Ascending aorta (tissue), 2 donors: ENCODE measurements at places on chromosomes 2 and 18. TPM values are rescaled to one million over a fixed set of nuclear protein-coding genes. Genes with fewer than 3 reads are reported as not detected.

Gene SIX2
- 22.2 TPM for total RNA-seq

Gene TOGARAM2
- total RNA-seq: not detected

Gene ITPRID2
- total RNA-seq: 50.9 TPM

Gene NXPH2
- not detected for total RNA-seq

Gene TXNL1
- total RNA-seq: 12.3 TPM

DNA sequence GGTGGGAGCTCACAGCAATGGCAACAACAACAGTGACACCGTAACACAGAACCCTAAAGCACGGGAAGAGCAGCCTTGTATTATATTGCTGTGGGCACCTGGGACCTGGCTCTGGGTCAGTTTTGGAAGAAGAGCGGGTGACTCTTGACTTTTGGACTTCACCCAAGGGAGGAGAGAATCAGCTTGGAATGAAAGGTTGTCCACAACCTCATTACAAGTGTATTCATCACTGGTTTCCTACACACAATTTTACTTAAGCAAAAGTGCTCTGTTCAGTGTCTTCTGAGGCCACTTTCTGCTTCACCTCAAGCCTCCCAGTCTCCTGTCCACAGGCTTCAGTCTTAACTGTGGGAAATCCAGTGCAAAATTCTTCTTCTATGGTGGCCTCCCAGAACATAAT lies 263.8 kb downstream of the KCNE4 start:
- no peak for DNase-seq

- DNase-seq: no peak
These were observed 54.3 kb downstream of the PKDCC start for GRCh38 chr2:42102024-42102590.

DNA sequence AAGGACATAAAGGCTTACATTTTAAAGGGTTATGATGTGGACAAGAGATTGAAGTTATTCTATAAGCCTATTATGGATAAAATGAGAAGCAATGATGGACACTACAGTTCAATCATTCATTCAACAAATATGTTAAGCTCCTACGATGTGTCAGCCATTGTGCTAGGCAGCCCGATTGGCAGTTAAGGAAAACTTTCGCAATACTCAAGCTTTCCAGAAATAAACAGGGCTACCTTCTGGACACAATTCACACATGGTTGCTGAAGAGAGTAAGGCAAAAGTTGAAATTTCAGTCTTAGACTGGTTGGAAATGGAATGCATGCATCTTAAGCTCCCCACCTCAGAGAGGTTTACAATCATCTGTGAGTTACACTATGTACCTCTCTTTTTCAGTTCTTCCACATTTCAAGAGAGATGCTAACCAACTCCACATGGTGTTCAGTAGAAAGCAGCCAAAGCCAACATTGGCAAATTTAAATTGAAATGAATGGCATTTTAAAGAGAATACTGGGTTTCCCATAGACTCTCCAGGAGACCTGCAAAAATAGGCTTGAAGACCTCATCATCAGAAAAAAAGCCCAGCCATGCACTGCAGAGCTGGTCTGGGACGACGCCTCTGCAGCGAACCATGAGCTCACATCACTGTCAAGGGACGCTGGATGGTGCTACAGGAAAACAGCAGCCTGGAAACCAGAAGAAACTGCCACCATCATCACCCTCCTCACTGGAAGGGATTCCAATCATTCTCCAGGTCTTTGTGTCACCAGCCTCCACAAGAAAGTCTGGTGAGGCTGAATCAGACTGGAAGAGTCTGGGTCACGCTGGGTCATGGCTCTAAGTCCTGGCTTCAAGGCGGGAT lies 276.3 kb downstream of the AFF3 start:
- no peak for DNase-seq

DNA sequence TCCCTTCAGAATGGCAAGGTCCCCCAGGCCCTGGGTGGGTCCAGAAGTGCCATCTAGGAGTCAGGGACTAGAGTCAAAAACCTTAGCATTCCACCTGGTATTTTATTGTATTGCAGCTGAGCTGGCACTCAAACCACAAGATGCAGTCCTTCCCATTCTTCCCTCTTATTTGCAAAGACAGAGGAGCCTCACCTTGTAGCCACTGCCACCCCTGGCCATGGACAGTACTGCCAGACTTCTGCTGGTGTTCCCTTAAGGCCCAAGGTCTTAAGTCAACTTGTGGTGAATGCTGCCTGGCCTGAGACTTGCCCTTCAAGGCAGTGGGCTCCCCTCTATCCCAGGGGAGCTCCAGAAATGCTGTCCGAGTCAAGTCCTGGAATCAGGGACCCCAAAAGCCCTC lies 6.9 kb downstream of the UGT1A10 start:
- DNase-seq: no peak

- DNase-seq: no peak
These were observed 118.8 kb downstream of the ZNF532 start for GRCh38 chr18:58983260-58984155.

DNA sequence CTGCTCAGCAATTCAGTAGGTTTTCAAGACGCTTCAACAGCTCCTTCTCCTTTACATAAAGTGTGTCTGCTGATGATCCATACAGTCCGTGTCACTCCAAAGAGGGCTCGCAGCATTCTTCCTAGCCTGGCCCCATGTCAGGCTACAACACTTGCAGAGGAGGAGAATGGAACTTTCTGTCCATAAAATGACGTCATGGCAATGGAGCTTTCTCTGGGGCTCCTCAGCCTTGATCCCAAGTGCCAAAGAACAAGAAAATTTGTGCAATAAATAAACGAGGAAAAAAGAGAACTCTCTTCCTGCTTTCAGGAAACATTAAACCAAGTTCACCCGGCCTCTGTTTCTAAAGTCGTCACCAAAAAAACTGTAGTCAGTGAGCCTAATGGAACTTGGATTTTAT lies 199.5 kb upstream of the MEIS1 start:
- DNase-seq: no peak

DNA sequence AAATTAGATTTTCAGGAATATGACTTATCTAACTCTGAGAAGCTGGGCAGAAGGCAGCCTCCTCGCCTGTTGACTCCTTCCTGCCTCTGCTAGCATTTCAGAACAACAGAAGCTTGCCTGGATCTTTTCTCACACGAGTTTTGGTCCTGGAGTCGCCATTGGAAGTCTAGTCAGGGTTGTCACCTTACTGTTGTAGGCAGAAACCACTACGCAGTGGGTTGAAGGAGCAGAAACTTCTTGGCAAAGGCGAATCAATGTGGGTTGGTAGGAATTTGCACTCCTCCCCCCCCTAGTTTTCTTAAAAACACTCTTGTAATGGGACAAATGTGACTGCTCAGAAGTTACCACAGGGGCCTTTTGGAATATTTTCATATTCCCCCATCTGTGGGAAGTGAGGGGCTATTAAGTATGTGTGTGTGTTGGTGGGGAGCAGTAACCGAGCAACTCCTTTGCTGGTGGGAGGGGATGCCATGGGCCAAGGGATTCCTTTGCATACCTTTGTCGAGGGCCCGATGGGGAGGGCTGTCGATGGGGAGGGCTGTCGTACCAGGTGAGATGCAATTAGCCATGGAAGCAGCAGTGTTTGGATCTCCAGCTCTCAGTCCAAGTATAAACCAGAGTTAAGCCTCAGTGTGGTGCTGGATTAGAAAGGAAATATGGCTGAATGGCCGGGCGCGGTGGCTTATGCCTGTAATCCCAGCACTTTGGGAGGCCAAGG lies 117.4 kb downstream of the FMNL2 start:
- DNase-seq: peak; percentile 38

DNA sequence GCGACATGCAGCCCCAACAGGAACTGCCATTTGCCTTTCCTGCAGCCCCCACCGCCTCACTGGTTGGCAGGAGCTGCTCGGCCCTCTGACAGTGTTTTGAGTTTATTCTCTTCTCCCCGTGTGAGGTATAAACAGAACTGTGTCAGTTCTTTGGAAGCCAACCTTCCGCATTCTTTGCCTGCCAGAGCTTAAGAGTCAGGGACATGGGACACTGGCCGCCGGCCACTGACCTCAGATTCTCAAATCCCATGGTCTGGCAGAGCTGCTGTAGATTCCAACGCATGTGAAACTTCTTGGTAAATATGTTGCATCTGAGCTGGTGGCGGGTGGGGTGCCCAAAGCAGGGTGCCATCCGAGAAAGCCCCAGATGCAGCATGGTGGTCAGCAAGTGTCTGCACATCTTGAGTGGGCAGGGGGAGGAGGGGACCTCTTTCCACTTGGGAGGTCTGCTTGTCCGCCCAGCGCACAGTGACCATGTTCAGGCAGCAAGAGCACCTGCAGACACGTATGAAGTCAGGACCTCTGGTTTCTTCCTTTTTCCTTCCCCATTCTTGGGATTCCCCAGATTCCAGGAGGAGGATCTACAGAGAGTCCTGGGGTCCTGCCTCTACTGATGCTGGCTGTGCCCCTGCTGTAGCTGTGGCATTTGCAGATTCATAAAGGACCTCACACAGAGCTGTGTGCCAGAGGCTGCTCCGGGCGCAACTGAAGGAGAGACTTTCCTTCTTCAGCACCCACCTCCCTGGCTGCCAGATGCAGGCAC lies 23.8 kb downstream of the ASB18 start:
- DNase-seq: no peak

GRCh38 chr2:111015283-111015995 lies 105.3 kb upstream of the BCL2L11 start:
- DNase-seq: no peak

GRCh38 chr2:69449906-69450305 lies 12.7 kb upstream of the NFU1 start:
- DNase-seq: no peak

- DNase-seq: no peak
These were observed 77.1 kb downstream of the SMAD4 start for GRCh38 chr18:51107082-51107481.

GRCh38 chr2:114160263-114160981 lies 270.5 kb downstream of the ACTR3 start:
- DNase-seq: no peak

- no peak for DNase-seq
These were observed 228.7 kb downstream of the HAUS1 start for GRCh38 chr18:46332921-46333341.
